ENCODE measurements at places on chromosomes 7 and 10. TPM values are rescaled to one million over a fixed set of nuclear protein-coding genes. Genes with fewer than 3 reads are reported as not detected.
A peak's percentile ranks its signal among the peaks of the same experiment; 100 is the strongest.

Gene NME8
- total RNA-seq, result 1.2 TPM

Gene AKR1C3
- total RNA-seq, result 36.2 TPM

DNA sequence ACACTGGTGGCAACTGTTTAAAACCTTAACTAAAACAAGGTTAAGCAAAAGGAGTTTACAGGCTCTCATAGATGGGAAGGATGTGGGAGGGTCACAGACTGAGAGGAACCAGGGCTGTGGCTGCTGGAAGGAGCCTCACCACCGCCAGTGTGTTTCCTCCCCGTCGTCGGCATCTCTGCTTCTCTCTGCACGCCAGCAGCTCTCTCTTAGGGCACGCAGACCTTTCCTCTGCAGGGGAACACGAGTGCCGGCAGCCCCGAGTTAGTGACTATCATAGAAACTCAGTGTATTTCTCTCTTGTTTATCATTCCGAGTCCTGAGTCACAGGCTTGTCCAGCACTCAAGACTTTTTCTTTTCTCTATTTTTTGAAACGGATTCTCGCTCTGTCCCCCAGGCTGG is 8.1 kb upstream of the SH2D4B start:
- DNase-seq, result no peak

Gene SPAM1
- total RNA-seq, result not detected

Gene FOXK1
- 41.4 TPM for total RNA-seq

GRCh38 chr10:71077143-71077581 is 135.2 kb upstream of the UNC5B start:
- DNase-seq, result no peak

DNA sequence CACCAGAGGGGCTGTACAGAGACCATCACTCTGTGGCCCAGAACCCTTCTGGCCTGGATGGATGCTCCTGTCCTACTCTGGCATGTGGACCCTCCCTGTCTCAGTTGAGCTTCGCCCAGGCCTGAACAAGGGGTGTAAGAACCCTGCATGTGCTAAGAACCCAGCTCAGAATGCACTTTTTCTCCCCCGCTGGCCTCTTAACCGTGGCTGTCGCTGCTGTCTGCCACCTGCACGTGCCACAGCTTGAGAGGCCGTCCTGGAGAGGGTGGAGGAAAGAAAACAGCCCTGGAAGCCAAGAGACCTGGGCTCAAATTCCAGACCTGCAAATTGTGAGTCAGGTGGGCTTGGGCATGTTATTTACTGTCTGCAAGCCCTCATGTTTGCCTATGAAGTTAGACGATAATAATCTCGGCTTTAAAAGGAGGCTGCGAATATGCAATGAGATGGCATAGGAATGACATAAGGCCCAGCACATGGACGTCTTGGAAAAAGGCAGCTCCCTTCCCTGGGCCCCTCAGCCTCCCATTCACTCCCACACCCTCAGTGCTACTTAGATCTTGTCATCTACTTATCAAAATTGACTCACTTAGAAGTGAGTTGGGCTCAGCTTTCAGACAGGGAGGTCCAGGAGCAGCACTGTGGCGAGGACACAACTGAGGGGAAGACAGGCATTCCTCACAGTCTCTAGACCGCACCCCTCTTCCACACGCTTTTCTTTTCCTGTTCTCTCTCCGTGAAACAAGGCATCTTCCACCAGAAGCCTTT is 31.4 kb downstream of the FIGNL1 start:
- no peak for DNase-seq

Gene TLX1
- not detected for total RNA-seq

Gene UTF1
- not detected for total RNA-seq

GRCh38 chr7:99628471-99629465 is 12.0 kb downstream of the ZSCAN25 start:
- DNase-seq, result no peak

GRCh38 chr7:30302656-30303311 is 18.4 kb downstream of the ZNRF2 start:
- DNase-seq, result no peak

DNA sequence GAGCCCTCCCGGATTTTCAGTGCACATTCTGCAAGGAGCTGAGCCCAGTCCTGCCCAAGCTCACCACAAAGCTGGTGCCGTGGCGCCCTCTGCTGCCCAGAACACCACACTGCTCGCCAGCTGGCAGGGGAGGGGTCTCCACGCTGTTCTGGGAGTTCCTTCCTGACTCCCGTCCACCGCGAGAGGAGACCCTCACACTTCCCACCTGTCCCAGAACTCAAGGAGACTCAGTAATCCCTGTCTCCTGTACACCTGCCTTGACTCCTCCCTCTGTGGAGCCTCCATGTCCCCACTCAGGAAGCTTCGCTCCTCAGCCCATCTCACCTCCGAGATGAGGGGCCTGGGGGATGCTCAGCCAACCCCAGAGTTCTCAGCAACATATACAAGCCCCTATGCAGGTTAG is 11.3 kb downstream of the C10orf105 start:
- DNase-seq, result peak; percentile 88

Gene UCMA
- total RNA-seq, result not detected
